ENCODE measurements at places on chromosomes 4 and X.

DNA sequence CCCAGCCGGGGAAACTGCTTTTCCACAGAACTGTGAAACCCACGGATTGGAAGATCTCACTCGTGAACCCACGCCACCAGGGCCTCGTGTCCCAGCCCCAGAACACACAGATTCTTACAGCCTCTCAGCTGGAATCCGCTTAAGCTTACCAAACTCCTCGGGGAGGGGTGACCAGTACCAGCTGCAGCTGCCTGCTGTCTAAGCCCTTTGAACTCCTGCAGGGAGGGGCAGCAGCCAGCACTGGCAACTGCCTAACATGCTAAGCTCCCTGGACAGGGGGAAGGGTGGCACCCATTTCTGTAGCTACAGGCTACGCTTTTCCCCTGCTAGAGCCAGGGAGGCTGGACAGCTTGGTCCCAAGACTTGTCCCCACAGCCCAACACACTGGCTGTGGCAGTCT is 38.4 kb downstream of the TBL1X start:
- no peak for DNase-seq

DNA sequence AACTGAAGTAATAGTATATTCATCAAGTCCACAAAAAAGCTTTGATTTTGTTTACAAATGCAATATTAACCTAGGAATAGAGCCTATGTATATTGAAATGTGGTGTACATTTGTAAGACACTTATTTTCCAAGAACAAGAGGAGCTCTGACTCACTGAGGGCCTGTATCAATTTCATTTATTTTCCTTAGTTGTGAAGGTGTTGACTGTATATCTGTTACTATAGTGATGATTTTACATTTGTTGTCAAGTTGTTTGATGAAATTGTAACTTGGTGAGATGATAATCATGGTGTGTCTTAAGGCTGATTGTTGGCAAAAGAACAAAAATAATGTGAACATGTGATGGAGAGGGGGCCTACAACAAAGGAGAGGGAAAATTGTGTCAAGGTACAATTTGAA is 274.9 kb upstream of the TEX13A start:
- DNase-seq, result no peak

- DNase-seq, result no peak
These were observed 184.0 kb downstream of the ARHGAP24 start for GRCh38 chr4:85658766-85659439.

DNA sequence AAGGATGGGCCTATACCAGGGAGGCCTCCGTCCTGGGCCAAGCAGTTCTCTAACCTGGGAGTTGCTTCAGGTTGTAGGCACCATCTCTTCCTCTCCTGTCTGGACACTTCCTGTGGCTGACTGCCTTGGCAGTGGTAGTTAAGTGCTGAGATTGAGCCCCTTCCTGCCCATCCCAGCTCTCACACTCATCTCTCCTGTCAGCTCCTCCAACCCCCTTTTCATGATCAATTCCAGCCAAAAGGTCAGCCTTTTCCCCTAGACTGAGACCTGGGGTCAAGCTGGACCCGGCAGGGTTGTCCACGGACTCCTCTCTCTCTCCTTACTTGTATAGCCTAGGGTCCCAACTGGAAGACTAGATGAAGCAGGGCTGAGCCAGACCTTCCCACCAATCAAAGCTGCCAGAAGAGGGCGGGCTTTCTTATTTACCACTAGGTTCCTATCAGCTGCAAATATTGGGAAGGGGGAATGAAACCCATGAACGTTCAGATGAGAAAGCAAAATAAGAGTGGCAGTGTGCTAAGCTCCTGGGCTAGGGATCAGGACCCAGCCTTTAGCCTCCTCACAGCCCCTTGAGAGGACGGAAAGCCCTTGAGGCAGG is 34.5 kb downstream of the KDM5C start:
- DNase-seq, result no peak

DNA sequence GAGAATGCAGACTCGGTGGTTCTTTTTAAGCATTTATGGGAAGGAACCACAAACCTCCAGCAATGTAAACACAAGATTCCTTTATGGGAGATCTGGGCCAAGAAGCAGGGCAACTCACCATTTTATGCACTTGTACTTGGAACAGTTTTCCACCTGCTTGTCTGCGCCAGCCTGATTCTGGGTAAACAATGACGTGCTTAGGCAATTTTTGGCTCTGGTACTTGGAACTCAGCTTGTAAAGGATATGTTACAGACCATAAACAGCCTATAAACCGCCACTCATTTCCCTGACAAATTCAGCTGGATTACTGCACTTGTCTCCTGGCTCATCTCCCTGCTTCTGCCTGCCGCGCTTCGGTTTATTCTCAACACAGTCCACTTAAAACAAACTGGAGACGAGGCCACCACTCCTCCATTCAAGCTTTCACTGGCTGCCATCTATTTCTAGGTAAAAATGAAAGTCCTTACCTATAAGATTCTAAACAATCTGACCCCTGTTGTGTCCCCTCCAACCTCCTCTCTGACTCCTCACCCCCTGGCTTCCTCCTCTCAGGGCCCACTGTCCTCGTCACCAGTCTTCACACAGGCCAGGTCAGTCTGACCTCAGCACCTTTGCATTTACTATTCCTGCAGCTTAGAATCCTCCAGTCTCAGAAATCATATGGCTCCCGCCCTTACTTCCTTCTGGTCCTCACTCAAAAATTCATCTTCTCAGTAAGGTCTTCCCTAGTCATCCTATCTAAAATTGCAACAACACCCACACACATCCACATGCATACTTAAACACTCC is 205.9 kb upstream of the GALNT7 start:
- peak; percentile 47 for DNase-seq

- no peak for DNase-seq
These were observed 204.7 kb upstream of the S100G start for GRCh38 chrX:16445166-16445752.

GRCh38 chr4:109231331-109231730 is 71.1 kb downstream of the COL25A1 start:
- DNase-seq, result no peak

- no peak for DNase-seq
These were observed 21.1 kb upstream of the MAP7D3 start for GRCh38 chrX:136272325-136272724.

GRCh38 chr4:187128222-187128621 is 404.6 kb upstream of the FAT1 start:
- DNase-seq, result no peak

- DNase-seq, result peak; percentile 26
These were observed 12.1 kb downstream of the FGFBP1 start for GRCh38 chr4:15926486-15926885.

DNA sequence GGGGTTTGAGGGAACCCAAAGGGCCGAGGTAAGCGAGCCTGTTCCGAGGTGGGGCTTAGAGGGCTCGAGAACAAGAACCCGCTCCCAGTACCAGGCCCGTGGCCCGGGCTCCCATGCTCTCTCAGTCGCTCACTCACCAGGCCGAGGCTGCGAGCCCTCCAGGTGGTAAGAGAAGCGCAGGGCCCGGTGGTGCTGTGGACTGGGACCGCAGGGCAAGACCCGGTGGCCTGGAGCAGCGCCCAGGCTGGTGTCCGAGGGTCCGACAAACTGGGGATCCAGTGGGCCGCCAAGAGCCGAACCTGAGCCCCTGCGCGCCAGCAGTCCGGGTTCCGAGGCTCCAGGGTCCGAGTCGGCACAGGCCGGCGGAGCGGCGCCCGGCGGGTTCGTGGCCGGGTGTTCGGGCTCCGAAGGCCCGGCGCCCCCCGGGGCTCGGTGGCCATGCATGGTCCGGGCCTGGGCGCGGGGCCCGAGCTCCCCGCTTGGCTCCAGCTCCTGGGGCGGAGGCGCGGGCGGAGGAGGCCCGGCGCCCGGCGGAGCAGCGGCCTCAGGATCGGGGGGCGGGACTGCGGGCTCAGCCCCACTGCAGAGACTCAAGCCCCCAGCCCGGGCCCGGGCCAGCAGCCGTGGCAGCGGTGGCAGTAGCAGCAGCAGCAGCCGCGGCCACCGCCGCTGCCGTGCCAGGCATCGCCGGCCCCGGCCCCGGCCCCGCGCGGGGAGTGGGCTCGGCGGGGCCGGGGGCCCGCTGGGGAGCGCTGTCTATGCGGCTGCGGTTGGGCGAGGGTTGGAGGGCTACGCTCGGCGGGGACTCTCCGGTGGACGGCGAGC is 833 bp downstream of the FGD1 start:
- peak; percentile 49 for DNase-seq

- DNase-seq, result peak; percentile 66
These were observed 39.0 kb downstream of the CPLX1 start for GRCh38 chr4:786861-787300.

DNA sequence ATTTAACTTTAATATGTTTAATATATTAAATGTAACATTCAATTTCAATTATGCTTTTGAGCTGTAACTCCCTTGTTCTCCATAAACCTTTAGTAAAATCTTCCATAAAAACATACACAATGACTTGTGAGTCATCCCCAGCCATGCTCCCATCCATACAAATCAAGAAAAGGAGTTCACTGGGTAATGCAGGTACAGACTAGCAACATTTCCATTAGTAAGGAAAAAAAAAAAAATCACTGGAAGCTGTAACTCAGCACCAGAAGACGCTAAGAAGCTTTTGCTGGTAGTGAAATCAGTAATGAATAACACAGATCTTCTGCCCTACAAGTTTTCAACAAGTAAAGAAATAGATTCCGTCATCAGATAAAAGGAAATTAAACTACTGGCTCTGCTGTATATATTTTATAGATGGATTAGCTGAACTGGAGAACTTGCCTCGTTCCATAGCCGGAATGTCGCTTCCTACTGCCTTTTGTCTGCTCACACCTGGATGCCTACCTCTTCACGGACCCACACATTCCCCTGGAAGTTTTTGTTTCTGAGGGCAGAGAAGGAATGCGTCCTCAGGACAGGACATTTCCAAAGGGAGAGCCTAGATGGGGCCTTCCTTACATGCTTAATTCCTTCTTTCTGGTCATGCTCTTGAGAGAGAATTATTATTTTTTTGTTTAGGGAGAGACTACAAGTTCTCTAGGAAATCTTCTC is 298.4 kb upstream of the ANKRD50 start:
- no peak for DNase-seq

GRCh38 chrX:101764538-101764937 is 104.9 kb upstream of the ARMCX2 start:
- DNase-seq, result no peak

GRCh38 chrX:9577555-9577954 is 112.7 kb downstream of the TBL1X start:
- no peak for DNase-seq

GRCh38 chr4:189912170-189912569 is 28.5 kb upstream of the FRG1 start:
- no peak for DNase-seq

- DNase-seq, result no peak
These were observed 58.7 kb downstream of the MAMLD1 start for GRCh38 chrX:150421816-150422215.

- no peak for DNase-seq
These were observed 20.8 kb downstream of the EGFL6 start for GRCh38 chrX:13590207-13590606.

GRCh38 chr4:122469457-122469856 is 12.9 kb upstream of the IL2 start:
- no peak for DNase-seq

- DNase-seq, result peak; percentile 49
These were observed 484.2 kb downstream of the BCOR start for GRCh38 chrX:39613482-39613995.

GRCh38 chr4:6372649-6373525 is 99.5 kb downstream of the PPP2R2C start:
- DNase-seq, result no peak

Data from right forelimb (tissue), 1 donor.